ENCODE measurements at places on chromosomes 2 and 18.
A peak's percentile ranks its signal among the peaks of the same experiment; 100 is the strongest.

DNA sequence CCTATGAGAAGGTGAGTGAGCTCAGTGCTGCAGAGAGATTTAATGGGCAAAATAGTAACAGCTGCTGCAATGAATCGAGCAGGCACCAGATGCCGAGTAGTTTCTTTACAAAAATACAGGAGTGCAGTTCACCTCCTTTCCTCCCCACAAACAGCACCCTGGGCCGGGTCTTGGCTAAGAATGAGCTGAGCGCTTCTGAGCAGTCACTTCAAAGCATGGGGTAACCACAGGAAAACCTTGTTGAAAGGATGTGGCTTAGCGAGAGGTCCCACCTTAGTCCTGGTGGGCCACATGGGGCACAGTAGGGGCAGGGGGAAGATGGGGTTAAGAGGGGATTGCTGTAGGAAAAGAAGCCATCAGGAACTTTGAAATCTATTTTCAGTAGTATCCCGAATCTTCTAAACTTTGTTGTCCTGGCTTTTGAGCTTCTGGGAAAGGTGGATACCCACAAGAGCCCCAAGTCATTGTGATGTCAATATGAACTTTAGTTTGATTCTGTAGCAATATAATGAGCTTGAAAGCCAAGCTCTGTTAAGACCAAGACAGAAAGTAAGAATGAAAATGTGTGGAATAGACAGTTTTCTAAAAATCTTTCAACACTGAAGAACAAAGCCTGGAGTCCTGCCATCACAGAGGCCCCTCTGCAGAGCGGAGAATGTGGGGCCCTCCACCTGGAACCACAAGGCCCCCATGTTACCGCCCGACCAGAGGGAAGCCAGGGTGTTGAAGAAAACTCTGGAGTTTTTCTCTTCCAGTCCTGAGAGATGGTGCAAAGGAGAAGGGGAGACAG lies 101.0 kb upstream of the ZNF236 start:
- DNase-seq = peak; percentile 34

- DNase-seq = no peak
Measured at GRCh38 chr2:185583058-185583816, 155.4 kb upstream of the FSIP2 start.

- DNase-seq = no peak
Measured at GRCh38 chr2:207150284-207150683, 15.5 kb downstream of the KLF7 start.

DNA sequence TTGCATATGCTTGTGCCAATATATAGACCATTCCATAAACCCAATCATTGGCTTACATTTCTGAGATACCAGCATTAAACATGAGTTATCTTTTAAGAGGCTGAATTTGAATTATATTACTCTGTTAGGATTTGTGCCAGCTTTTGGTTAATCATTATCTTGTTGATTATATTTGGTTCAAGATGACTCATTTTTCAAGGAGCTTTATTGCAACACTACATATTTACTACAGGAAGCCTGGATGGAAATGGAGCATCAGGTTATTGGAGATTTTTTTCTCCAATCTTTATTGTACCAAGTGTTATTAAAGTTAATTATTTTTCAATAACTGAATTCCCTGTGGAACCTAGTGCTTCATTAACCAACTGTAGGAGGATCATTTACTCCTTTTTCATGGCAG lies 26.4 kb downstream of the EML4 start:
- DNase-seq = no peak

DNA sequence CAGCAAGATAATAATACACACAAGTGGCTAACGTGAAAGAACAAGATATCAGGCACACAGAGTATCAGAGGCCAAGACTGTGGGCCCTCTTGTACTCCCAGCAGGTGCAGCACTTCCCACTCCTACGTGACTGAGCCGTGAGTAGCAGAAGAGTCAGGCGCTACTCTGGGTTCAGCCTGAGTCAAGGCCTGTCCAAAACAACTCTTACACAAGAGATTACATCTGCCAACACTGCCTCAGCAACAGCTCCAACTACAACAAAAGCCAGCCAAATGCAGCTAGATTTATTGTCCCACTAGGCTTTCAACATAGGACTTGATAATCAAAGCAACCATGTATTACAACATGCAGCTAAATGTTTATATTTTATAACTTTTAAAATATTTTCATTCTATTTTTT lies 56.2 kb downstream of the ITSN2 start:
- DNase-seq = no peak

DNA sequence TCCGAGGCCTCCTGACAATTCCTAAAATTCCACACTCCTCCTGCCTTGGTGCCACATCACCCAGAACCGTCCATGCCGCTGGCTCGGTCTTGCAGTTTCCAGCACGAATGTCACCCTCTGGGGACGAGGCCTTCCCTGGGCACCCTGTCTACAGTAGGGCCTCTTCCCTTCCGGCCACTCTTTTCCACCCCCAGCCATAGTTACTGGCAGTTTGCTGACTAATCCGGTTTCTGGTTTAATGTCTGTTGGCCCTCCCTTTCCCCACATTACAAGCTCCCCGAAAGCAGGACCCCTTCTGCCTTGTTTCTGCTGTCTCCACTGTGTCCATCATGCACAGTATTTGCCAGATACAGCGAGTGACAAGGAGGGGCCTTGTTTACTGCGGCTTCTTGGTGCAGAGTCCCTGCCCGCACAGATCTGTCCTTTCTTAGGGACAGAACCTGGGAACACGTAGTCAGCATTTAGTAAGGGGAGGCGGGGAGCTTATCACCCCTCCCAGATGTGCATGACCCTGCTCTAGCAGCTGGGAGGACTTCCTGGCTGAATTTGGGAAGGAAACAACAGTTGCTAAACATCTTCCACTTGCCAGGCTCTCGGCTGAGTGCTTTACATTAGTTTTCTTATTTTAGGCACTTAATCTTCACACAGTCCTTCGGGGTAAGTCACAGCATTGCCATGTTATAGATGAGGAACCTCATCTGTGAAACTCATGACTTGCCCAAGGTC lies 23.6 kb upstream of the CATIP start:
- DNase-seq = no peak

GRCh38 chr2:48548840-48549239 lies 18.9 kb downstream of the STON1 start:
- DNase-seq = no peak

GRCh38 chr2:155692856-155693255 lies 639.7 kb downstream of the NR4A2 start:
- DNase-seq = no peak

GRCh38 chr2:219522111-219523030 lies 8.1 kb downstream of the ASIC4 start:
- DNase-seq = no peak

GRCh38 chr2:100584816-100585215 lies 22.0 kb downstream of the PDCL3 start:
- DNase-seq = no peak
